ENCODE measurements at places on chromosomes 4 and X.

- DNase-seq: no peak
Observed at GRCh38 chr4:186203406-186203805, 12.0 kb downstream of the CYP4V2 start.

GRCh38 chr4:127606823-127607222 lies 25.9 kb upstream of the INTU start:
- DNase-seq: no peak

DNA sequence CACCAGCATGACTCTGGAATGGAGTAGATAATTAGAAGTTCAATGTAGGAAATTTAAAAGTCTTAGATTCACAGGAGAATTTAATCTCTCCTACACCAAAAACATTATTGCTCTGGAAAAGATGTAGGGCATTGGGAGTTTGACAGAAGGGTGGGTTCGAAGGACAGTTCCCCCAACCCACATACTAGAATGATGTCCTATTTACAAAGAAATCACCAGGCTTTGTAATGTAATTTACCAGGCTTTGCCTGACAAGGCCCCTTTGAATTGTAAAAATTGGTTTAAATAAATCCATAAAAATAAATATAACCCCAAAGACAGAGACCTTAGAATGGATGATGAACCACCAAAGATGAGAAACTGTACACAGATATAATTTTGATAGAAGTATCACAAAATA lies 399.2 kb upstream of the GRID2 start:
- DNase-seq: no peak

DNA sequence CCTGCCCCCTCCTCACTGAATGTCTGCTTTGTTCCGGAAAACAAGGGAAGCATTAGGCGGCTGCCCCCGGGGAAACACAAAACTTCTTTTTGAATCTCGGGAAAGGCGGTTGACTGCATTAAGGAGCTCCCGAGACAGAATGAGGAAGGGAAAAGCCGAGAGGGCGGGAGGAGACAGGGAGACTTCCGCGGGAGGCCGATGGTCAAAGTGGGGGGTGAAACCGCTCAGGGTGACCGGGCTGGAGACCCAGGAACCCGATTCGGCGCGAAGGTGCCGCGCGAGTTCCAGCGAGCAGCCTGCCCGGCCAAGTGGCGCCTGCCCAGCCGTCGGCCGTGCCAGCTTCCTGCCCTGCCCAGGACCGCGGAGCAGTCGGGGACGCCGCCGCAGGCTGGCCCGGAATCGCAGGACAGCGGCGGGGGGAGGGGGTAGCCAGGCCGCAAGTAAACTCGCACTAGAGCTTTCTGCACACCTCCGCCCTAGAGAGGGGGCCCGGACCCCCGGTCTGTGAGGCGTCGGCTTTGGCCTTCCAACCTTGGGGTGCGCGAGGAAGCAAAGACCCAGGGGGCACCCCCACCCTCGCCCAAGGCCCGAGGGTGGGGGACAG lies 55.1 kb upstream of the BCOR start:
- no peak for DNase-seq

DNA sequence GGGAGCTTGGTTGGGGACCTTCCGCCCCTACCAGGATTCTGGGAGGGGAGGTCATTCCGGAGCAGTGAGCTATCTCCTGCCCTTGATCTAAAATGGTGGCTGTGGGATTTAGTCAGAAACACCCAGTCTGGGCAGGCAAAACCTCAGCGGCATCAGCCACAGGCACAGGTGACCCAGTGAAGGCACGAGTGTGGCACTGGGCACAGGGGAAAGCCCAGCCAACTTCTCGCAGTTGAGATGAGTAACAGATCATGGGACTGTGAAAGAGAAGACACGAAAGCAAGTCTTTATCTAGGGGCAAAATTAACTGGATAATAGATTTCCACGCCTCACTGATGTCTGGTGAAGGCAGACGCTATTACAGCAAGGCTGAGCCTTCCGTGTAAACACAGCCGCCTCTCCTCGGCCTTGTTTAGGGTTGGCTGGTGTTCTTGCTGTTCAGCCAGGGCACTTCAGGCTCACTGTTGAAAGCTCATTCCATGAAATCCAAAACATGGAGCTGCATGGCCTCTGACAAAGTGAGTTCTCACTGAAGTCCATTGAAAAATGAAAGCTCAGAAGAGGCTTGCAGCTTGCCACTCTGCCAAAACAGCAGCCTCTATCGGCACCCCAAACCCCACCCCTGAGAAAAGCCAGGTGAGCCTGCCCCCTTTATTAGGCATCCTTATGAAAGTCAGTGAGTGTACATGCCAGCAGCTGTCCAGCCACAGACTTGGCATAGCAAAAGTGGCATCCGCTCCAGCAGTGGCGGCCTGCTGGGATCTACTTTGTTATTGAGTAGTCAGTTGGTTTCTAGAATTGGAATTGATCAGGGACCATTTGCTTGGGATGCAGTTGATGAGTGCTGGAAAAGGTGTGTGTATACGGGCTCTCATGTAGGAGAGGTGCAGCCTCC lies 102.3 kb upstream of the MTM1 start:
- DNase-seq: no peak

- DNase-seq: no peak
Observed at GRCh38 chr4:38283724-38284123, 323.5 kb downstream of the PTTG2 start.

DNA sequence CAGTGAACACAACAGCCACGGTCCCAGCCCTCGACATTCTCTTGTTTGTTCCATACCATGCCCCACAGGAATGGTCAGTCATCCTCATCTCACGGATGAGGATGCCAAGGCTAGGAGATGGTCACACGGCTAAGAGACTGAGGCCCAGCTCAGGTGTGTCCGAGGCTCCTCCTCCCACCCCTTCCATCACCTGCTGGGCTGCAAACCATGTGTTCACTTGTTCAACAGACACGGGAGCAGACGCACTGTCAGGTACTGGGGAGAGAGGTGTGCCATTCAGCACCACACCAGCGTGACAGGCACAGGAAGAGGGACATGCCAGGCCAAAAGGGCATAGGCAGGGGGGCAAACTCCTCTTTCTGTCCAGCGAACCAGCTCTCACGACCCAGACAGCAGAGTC lies 45.9 kb downstream of the ABLIM2 start:
- DNase-seq: no peak

GRCh38 chr4:187608001-187608421 lies 387.6 kb upstream of the ZFP42 start:
- no peak for DNase-seq

DNA sequence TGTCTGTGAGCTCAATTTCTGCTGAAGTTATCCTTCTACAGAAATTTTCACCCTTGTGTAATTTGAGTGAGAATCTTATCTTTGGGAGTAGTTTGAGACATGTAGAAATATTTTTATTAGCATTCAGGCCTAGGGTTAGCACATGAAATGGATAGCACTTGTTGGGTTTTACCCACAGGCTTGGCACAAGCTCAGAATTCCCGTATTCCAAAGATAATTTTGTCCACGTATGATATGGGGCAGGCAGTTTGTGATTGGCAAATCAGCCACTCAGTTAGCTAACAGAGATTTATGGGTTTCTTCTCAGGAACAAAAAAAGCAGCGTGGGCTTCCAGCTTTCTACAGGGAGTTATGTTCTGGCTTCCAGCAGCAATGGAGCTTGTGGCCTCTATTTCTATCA lies 117.9 kb upstream of the DCAF8L1 start:
- DNase-seq: no peak

DNA sequence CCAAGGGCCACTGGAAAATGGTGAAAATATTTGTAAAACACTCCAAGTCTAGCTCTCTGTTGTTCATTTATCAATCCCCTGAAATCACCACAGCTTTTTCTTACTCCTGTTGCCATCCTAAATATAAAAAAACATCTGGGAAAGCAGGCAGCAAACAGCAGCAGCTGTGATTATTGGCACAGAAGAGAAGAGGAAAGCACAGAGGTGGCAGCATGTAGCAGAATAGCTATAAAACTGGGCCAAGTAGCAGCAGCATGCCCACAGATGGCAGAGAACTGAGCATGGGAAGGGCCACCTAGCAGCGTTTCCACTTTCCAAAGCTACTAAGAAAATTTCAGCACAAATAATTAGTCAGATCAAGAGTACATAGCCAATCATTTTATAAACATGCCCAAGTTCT lies 307.2 kb downstream of the SLC7A11 start:
- no peak for DNase-seq

DNA sequence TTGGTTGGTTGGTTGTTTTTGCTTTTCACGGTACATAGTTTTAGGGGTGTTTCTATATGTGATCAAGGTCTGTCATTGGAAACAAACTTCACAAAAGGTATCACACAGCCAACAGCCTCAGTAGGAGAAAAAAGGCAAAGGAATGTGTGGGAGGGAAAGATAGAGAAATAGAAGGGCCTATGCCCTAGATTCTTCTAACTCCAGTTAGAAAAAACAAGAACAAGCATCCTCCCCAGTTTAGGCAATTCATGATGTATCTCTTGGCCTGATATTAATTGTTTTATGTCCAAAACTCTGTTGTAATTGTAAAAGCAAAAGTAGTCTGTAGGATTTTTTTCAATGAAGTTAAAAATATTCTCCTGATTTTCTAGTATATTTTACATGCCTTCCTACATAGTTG lies 192.4 kb upstream of the EDNRA start:
- no peak for DNase-seq

DNA sequence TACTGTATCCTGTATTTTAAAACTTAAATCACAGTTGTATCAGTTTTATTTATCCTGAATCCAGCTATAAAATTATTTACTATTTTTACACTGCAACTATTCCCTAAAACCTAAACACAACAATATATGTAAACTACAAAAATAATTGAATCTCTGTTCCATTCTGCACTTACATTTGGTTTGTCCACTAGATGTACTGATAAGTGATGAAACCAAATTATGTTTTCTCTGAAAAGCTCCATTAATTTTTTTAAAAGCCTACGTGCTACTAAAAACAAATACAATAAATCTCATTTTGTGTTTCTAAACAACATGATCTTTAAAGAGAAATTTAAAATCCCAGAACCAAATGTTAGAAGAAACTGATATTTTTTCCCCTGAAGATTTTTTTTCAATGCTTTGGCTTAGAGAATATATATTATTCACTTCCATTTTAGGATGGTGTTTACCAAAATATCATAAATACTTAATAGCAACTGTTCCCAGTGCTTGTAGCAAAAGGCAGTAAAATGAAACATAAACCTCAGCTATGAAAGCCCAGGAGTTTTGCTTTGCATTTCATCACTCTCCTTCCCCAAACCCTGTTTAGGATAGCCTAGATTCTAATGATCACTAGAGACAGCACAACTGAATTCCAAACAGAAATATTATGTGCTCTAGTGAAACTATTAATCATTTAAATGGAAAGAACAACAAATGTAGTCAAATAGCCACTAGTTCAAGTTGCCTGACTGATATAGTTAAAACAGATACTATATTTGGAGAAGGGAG lies 19.7 kb downstream of the ANTXR2 start:
- no peak for DNase-seq

GRCh38 chrX:129875669-129876068 lies 30.3 kb upstream of the UTP14A start:
- no peak for DNase-seq

DNA sequence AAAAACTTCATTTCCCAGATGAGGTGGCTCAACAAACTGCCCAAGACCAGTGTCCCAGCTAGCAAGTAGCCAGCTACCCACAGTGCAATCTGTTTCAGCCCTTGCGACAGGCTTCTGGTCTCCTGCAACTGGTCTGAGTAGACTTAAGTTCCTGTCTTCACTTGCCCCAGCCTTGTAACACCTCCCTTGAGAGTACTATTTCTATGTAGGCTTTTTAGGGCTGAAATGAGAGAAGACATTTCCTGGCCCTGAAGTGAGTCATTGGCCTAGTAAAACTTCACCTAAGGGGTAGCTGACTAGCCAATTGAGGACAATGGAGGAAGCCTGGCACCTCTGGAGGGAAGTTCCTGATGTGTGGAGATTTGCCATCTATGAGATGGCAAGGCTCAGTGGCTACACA lies 80.1 kb upstream of the STIM2 start:
- DNase-seq: no peak

GRCh38 chr4:113618205-113618604 lies 143.3 kb downstream of the CAMK2D start:
- DNase-seq: no peak

DNA sequence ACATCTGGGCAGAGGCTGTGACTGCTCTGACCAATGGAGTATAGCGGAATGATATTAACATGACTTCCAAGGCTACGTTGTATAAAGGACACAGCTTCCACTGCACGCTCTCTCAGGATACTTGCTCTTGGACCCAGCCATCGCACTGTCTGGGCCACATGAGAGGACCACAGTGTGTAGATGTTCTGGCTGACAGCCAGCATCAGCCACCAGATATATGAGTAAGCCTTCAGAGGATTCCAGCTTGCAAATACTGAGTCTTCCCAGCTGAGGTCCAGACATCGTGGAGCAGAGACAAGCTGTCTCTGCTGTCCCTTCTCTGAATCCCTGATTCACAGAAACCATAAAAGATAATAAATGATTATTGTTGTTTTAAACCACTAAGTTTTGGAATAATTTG lies 146.8 kb upstream of the USP9X start:
- no peak for DNase-seq

DNA sequence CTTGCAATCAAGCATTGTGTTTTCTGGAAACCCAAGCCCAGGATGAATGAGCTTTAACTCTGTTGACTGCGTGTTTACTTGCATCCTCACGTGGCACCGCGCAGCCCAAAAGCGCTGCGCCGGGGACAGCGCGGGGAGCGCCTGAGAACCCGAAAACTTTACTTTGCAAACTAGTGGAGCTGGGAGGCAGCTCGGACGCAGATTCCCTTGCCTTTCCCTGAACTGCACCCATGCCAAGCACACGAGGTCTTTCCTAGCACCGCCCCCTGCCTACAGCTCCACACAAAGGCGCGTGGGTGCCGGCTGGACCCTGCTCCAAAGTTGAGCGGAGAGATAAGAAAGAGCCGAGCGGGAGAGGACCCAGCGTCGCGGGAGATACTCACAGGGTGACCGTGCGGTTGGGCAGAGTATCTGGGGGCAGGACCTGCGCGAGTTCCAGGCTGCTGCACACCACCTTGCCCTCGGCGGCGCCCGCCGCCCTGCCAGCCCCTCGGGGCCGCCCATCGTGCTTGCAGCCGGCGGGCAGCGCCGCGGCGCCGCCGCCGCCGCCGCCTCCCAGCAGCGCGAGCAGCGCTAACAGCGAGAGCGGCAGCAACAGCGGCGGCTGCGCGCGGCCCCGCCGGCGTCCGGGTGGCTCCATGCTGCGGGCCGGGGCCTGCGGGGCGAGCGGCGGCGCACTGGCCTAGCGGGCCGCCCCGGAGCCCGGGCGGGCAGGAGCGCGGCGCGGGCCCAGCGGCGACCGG lies 550 bp downstream of the ADGRA3 start:
- no peak for DNase-seq

- DNase-seq: no peak
Observed at GRCh38 chr4:22047793-22048192, 99.2 kb upstream of the KCNIP4 start.

GRCh38 chrX:97471071-97471470 lies 587.4 kb downstream of the RPA4 start:
- no peak for DNase-seq

- no peak for DNase-seq
Observed at GRCh38 chr4:32601848-32602247, 1881.7 kb downstream of the PCDH7 start.

DNA sequence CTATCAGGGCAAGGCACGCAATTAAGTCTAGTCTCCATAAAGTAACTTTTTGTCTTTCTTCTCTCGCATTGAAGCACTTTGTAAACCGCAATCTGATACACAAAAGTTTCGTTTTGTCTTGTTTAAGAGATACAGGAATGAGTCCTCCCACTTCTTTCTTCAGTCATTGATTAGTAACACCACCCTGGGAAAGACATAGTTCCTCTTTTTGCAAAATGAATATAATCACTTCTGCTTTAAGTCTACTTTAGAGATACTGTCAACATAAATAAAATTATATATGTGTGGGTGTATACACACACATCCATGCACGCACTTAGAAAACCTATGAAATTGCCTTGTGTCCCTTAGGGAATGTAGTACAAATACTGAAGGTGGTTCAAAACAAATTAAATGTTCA lies 11.7 kb downstream of the COQ2 start:
- DNase-seq: no peak

All from stimulated activated CD8-positive, alpha-beta memory T cell treated with anti-CD3 and anti-CD28 coated beads, Interleukin-7, amount 100 ng/mL, for 1 hour (primary cell).